Activated CD4-positive, alpha-beta T cell treated with anti-CD3 and anti-CD28 coated beads, Interleukin-2, amount 50 U/mL, for 24 hours (primary cell): ENCODE measurements at places on chromosomes 6 and 20.

- no peak for DNase-seq
These were observed 28.0 kb downstream of the TMC2 start for GRCh38 chr20:2564406-2564805.

- DNase-seq = no peak
These were observed 161.3 kb downstream of the THBS2 start for GRCh38 chr6:169092375-169092774.

- no peak for DNase-seq
These were observed 18.1 kb upstream of the FAM83D start for GRCh38 chr20:38907918-38908677.

- DNase-seq = no peak
These were observed 85.9 kb upstream of the TRAF3IP2 start for GRCh38 chr6:111691345-111692225.

DNA sequence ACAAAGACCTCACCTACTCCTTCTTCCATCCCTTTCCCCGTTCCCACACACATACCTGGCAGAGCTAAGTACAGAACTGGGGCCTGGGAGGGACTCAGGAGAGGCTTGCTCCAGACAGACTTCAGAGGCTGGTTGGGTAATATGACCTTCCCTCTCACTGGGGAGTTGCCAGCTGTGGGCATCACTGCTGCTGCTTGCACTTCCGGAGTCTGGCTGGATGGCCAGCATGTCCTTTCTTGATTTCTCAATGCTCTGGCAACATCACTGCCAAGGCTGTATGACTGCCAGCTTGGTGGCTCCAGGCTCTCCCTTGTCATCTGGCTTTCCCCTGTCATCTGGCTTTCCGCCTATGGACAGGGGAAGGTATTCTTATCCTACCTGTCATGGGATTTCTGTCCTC lies 47.8 kb downstream of the CDH22 start:
- no peak for DNase-seq

DNA sequence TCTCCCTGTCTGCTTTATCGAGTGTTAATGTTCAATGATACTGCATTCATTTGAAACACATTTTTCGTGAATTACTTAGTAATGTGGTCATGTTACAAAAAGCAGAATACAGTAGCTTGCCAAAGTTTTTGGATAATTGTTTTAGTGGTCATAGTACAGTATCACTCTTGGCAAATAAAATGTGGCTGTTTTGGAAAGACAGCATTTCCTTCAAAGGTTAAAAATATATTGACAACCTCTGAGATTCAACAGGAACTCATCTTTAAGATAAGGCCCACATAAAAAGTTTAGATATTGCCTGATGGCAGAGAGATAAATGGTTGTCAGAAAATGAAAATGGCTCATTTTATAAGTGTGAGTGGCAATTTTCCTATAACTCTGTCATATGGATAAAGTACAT lies 297.7 kb upstream of the MAN1A1 start:
- no peak for DNase-seq

GRCh38 chr6:148681666-148682065 lies 65.2 kb upstream of the UST start:
- no peak for DNase-seq

GRCh38 chr6:44044154-44044539 lies 83.1 kb downstream of the MRPL14 start:
- no peak for DNase-seq

DNA sequence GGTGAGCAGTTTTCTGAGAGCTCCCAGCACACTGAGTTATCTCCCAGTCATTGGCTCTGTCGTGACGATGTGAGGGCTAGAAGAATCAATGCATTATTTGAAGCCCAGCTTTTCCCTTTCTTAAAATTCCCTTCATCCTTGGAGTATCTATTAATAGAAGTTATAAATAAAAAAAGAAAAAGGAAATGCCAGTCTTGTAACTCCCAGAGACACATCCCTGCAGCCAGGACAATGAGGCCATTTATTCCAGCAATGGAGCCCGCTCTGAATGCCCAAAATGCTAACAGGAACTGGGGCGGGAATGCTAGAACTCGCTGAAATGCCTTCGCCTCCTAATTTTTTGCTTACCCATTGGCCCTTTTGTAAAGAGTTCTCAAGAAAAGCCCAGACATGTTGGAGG lies 305.8 kb downstream of the TFAP2C start:
- DNase-seq = no peak

DNA sequence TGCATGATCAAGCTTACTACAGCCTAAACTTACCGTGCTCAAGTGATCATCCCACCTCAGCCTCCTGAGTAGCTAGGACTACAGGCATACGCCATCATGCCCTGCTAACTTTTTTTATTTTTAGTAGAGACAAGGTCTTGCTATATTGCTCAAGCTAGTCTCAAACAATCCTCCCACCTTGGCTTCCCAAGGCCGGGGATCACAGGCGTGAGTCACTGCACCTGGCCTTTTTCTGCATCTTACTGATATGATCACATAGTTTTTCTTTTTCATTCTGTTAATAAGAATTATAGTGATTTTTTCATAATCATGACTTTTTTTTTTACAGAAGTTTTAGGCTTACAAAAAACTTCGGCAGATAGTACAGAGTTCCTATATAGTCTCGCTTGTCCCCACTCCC lies 93.2 kb downstream of the KIF13A start:
- DNase-seq = no peak

DNA sequence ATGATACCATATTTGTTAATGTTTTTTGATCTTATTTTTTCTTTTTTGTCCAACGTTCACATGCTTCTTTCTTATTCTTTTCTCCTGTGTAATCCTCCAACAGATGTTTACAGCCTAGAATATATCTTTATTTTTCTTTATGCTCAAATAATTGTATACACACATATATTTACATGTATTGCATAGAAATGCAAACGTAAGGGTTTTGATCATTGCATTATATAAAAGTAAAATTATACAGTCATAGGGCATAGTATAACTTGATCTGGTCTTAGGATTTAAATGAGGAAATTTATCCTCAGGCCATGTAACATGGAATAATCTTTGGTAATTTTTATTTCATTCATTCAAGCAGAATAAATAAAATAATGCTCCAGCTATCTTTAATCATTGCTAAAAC lies 84.9 kb upstream of the EEF1E1 start:
- no peak for DNase-seq

- DNase-seq = no peak
These were observed 40.0 kb downstream of the RANBP9 start for GRCh38 chr6:13671548-13672127.

GRCh38 chr6:390914-391558 lies 516 bp upstream of the IRF4 start:
- no peak for DNase-seq

GRCh38 chr6:52335576-52335975 lies 26.4 kb upstream of the PAQR8 start:
- DNase-seq = no peak

GRCh38 chr6:76644231-76644630 lies 571.8 kb upstream of the IMPG1 start:
- no peak for DNase-seq

DNA sequence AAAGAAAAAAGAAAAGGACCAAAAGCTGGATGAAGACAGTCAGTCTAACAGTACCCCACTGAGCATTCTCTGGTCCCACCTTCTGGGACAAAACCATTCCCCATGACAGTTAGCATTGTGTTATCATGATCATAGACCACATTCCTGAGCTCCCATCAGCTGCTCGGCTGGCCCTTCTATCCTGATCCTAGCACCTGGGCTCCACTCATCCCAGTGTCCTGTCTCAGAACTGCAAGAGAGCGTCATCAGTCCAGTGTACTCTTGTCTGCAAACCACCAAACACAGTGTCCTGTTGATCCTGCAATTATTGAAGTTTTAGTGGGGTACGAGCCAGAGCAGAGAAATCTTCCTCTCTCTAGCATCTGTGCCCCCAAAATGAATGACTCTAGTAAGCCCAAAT lies 16.0 kb upstream of the TAAR1 start:
- DNase-seq = no peak

DNA sequence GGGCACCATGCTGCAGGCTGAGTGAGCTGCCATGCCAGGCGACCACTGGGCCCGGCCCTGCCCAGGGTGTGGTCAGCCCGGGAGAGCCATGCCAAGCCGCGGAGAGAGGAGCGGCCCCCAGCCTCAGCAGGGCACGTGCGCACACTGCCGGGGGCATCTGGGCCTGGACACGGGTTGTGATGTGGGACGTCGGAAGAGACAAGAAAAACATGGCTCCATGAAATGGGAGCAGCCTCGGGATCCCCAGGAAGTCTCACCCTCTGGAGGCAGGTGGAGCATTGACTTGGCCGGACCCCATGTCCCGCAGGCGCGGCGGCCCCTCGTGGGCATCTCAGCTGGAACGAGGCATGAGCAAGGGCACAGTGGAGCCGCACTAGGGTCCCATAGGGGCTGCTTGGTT lies 16.8 kb upstream of the SLCO4A1 start:
- DNase-seq = no peak

DNA sequence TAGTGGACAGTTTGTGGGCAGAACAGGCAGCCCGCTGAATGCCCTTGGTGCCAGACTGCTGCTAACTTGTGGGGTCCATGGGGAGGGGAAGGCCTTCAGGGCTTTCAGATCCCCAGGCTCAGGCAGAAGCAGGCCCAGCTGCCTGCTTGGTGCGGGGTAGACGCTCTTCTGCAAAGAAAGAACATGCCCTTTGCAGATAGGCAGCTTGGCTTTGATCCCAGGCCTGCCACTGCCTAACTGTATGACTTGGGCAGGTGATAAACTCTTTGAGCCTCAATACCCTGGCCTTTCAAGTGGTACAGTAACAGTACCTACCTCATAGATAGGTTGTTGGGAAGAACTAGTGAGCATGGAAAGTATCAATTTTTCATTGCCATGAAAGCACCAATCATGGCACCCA lies 28.4 kb downstream of the CHMP4B start:
- DNase-seq = no peak

DNA sequence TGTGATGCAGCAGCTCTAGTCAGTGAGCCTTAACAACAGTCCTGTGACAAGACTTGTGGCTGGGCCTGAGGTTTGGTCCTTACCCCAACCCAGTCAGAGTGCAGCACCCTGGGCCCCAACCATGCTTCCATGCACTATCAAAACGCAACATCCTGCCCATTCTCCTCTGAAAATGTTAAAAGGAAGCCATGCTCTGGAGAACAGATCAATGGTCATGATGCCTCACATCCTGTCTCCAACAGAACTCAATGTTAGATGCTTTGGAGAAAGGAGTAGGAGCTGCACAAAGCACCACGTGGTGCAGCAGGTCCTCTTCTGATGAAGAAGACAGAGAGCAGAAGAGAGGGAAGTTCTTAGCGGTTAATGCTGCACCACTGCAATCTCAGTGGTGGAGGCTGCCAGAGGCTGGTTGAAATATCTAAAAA lies 41.9 kb downstream of the TRAM2 start:
- no peak for DNase-seq

DNA sequence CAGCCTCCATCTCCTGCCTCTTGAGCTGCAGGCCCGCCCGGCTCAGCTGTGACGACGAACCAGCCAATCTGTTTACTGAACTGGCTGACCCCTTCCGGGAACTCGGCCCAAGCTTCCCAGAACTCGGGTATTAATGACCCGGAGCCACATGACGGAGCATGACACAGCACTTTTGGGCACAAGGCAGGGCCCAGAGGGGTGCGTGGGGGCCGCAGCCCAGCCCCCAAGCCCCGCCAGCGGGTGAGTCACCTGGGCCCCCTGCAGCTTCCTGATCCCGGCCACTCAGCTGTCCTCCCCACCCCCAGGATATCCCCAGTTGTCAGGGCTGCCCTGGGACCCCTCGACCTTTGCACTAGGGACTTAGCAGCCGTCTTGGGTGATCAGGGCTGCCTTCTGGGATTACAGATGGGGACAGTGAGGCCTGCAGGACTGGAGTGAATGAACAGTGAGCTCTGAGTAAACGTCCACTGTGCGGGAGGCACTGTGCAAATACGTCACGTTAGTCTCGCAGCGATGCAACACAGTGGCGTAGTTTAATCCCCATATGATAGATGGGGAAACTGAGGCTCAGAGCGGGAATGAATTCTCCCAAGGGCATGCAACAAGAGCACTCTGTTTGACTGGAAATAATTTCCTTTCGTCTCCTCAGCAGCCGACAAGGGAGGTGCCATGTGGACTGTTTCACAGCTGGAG lies 102.1 kb downstream of the CEBPB start:
- no peak for DNase-seq

DNA sequence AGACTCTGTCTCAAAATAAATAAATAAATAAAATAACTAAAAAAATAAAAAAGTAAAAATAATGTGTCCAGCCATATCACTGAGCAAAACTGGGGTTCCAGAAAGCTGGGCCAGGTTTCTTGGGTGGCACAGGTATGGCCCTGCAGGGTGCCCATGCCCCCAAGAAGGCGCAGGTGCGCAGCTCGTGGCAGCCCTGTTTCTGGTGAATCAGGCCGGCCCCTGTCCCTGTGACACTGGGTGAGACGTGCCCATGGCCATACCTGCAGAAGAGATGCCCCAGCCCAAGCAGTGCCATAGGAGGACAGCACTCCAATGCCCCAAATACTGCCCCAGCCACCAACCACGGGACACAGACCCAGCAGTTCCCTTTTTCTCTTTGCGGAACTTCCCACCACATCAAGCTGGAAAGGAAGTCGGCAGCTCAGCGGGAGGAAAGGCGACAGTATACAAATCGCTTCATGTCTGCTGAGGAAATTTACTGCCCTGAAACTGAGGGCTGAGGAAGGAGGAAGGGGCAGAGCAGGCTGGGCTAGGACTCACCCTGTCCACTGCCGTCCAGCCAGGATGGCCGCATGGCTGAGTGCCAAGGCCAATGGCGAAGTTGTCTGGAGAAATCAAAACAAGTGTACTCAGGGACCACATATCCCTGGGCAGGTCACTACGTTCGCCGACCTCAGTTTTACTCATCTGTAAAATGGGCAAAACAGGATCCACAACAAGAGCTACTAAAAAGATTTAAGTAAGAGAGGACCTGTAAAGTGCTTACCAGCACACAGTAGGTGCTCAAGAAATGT lies 55.4 kb downstream of the PREX1 start:
- DNase-seq = no peak

DNA sequence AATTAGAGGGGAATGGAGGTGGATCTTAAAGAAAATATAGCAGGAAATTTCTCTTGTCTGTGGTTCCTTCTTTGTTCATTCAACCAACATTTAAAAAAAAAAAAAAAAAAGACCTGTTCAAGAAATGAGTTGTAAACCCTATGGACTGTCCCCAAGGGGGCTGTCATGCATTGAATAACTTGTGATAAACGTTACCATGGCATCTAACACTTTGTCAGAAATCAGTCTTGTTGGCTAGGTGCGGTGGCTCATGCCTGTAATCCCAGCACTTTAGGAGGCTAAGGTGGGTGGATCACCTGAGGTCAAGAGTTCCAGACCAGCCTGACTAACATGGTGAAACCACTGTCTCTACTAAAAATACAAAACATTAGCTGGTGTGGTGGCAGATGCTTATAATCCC lies 381.7 kb downstream of the BCKDHB start:
- no peak for DNase-seq

GRCh38 chr6:147867433-147868226 lies 359.1 kb downstream of the SAMD5 start:
- DNase-seq = no peak

GRCh38 chr6:13412211-13412610 lies 75.2 kb downstream of the GFOD1 start:
- no peak for DNase-seq

- DNase-seq = no peak
These were observed 5.3 kb upstream of the AIF1 start for GRCh38 chr6:31609519-31610406.
